H4 (cell line): ENCODE measurements at places on chromosomes 5 and 9. TPM values are rescaled to one million over a fixed set of nuclear protein-coding genes. Genes with fewer than 3 reads are reported as not detected.

The CAMK4 gene
- 8.8 and 22.5 TPM in 2 replicates for total RNA-seq

The ZBED3 gene
- 0.90 and 1.3 TPM in 2 replicates for total RNA-seq

The CDO1 gene
- total RNA-seq = 0.74 and 1.3 TPM in 2 replicates

The PCDHB5 gene
- 1.0 and 1.2 TPM in 2 replicates for total RNA-seq

The ZNF883 gene
- 3.2 and 3.6 TPM in 2 replicates for total RNA-seq

The CATSPER3 gene
- 0.08 TPM in 1 of 2 replicates, not detected in the other for total RNA-seq

- peak; percentile 86 for DNase-seq
Measured at GRCh38 chr9:73149371-73150067, 2.1 kb upstream of the ANXA1 start.

GRCh38 chr5:137880313-137880712 lies 8.9 kb upstream of the PKD2L2 start:
- DNase-seq = no peak

GRCh38 chr5:177471610-177472356 lies 1.7 kb downstream of the DBN1 start:
- DNase-seq = no peak

- DNase-seq = peak; percentile 59
Measured at GRCh38 chr9:86946201-86947145, 833 bp downstream of the GAS1 start.

DNA sequence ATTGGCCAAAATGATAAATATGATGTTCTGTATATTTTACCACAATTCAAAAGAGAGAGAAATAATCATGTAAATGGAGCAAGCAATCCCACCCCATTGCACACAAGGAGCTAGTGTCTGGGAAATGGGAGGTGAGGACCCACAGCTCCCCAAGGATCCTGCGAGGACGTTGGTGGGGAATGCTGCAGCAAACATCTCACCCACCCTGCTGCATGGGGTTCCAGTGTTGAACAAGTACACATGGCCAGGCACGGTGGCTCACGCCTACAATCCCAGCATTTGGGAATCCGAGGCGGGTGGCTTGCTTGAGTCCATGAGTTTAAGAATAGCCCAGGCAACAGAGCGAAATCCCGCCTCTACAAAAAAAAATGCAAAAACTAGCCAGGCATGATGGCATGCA lies 29.0 kb downstream of the STK10 start:
- DNase-seq = no peak

- DNase-seq = no peak
Measured at GRCh38 chr9:122394265-122395125, 23.7 kb downstream of the PTGS1 start.

DNA sequence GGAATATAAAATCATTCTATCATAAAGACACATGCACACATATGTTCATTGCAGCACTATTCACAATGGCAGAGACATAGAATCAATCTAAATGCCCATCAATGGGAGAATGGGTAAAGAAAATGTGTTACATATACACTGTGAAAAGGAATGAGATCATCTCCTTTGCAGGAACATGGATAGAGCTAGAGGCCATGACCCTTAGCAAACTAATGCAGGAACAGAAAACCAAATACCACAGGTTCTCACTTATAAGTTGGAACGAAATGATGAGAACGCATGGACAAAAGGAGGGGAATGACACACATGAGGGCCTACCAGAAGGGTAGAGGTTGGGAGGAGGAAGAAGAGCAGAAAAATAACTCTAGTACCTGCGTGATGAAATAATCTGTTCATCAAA lies 21.0 kb upstream of the RANBP6 start:
- DNase-seq = no peak

- no peak for DNase-seq
Measured at GRCh38 chr9:99878651-99879050, 27.8 kb upstream of the STX17 start.

- DNase-seq = no peak
Measured at GRCh38 chr9:7967093-7967827, 167.7 kb upstream of the DMAC1 start.
